SHP77 (cell line): ENCODE measurements at places on chromosomes 4 and X.

- no peak for DNase-seq
Measured at GRCh38 chr4:102614801-102615200, 113.6 kb downstream of the NFKB1 start.

DNA sequence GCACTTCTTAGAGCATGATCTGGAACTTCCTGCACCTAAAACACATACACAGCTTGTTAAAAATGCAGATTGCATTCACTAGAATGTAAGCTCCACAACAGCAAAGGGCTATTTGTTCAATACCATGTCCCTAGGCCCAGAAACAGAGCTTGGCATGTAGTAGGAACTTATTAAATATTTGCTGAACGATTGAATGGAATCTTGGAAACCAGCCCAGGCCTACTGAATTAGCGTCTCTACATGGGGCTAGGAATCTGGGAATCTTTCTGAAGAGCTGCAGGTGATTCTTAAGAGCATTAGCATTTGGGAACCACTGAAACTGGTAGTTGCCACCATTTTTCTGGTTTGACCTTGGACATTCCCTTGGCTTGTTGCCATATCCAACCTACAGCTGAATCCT, 234.1 kb downstream of the STIM2 start:
- DNase-seq = no peak

- DNase-seq = peak; percentile 3
Measured at GRCh38 chrX:12950851-12951594, 23.9 kb upstream of the TMSB4X start.

- no peak for DNase-seq
Measured at GRCh38 chr4:27100713-27101112, 240.1 kb downstream of the STIM2 start.

DNA sequence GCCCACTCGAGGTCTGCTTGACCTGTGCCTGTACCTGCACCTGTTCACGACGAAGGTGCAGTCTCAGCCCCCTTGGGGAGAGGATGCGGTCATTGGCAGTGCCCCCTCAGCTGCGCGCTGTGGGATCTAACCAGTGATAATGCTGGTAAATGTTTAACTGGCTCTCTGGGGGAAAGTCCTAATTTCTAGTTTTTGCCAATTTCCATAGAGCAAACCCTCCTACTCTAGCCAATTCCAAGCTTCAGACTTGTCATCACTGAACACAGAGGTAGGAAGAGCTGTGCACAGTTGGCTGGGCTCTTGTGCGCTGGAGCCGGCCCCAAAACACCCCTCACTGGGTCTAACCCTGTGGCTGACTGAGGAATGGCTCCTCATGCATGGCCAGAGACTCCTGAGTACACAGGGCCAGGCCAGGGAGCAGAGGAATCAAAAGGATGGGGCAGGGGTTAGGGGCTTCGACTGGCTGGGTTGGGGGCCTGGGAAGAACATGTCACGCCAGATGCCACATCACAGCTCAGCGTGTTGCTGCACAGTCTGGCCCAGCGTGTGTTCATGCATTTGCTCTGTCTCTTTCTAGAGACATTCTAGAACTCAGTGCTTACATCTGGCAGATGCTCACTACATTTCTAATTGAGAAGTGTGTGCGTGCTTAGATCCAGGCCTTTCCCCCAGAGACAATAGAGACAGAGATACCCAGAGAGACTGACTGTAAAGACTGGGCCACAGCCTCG, 270.8 kb downstream of the BCOR start:
- DNase-seq = no peak

DNA sequence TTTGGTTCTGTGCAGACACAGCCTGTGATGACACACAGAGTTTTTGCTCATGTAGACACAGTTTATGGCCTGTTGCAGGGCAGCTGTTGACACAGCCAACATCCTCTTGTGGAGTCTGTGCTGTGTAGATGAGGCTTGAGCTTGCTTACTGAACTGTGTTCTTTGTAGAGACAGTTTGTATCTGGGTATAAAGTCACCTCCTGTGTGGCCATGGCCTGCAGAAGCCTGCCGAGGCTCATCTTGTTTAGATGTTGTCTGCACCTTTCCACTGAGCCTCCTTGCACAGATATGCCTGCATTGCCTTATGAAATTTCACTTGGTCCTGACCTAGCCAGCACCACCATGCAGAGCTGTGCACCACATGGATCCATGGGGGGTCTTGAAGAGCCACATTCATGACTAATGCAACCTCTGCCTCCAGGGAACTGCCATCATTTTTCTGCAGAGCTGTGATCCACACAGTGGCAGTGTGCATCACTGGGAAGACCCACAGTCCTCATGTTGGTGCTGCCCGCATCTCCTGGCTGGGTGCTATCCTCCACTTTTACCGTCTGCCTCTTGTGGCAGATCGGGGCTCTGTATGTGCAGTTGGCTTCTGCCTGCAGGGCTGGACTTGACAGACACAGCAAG, 198.0 kb upstream of the MAMLD1 start:
- no peak for DNase-seq

- DNase-seq = no peak
Measured at GRCh38 chr4:73945674-73946449, 36.0 kb downstream of the PF4 start.

- no peak for DNase-seq
Measured at GRCh38 chrX:18351784-18352183, 2.7 kb downstream of the SCML2 start.

GRCh38 chrX:54494166-54494988, 1.7 kb downstream of the FGD1 start:
- peak; percentile 70 for DNase-seq

- no peak for DNase-seq
Measured at GRCh38 chr4:188154668-188155405, 15.6 kb downstream of the TRIML1 start.
